Transverse colon (tissue), 4 donors: ENCODE measurements at places on chromosomes 3 and 15. TPM values are rescaled to one million over a fixed set of nuclear protein-coding genes. Genes with fewer than 3 reads are reported as not detected.

- peak overlapping the region; percentile 62 for H3K27ac ChIP-seq
- no peaks in the 10 kb centered on the region for H3K4me1 ChIP-seq
- no peak overlapping the region for H3K4me3 ChIP-seq
- H3K27me3 ChIP-seq: no peaks in the 10 kb centered on the region
Observed at GRCh38 chr3:133490468-133491351, 82.8 kb upstream of the CDV3 start.

DNA sequence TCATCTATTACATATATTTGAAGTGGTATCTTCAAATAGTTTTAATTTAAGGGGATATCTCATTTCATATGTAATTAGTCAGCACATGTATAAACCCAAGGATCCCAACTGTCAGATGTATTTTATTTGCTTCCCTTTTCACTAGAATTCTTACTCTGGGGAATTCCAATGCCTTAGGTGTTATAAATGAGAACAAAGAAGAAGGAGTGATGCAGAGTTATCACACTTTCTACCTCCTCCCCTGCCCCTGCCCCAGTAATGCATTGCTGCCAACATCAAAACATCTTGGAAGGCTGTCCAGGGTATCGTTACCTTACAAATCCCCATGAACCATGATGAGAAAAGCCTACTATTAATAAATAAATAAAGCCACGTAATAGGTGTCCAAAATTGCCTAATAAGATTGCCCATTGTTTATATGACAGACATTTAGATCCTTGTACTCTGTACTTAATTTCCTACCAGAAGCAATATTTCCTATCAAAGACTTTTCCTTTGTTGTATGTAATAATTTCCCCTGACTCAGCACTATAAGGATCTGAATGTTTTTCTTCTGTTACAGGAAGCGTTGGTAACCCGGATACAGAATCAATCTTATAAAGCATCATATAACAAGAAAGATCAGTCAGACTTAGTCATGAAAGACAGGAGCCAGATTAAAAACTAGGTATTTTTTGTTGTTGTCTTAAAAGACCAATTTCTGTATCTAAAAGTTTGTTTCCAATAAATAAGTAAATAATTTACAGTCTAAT lies 38.8 kb downstream of the CBLB start:
- H3K27ac ChIP-seq: peak overlapping the region; percentile 32
- no peaks in the 10 kb centered on the region for H3K27me3 ChIP-seq
- DNase-seq: no peak
- H3K36me3 ChIP-seq: no peaks in the 10 kb centered on the region
- H3K4me1 ChIP-seq: no peaks in the 10 kb centered on the region

GRCh38 chr3:190695225-190695624 lies 167.3 kb downstream of the GMNC start:
- no peaks in the 10 kb centered on the region for H3K4me1 ChIP-seq
- no peak overlapping the region for H3K27ac ChIP-seq
- no peaks in the 10 kb centered on the region for H3K36me3 ChIP-seq
- no peak for DNase-seq

SUSD5 gene
- not detected for total RNA-seq

GNAT1 gene
- not detected for total RNA-seq

ACAN gene
- 0.14 TPM for total RNA-seq
